ENCODE measurements at places on chromosomes 6 and 20. TPM values are rescaled to one million over a fixed set of nuclear protein-coding genes. Genes with fewer than 3 reads are reported as not detected.

Gene LGSN
- not detected for total RNA-seq

Gene TASP1
- total RNA-seq, result 7.2 TPM

Gene HLA-DOB
- total RNA-seq, result not detected

Gene STMND1
- not detected for total RNA-seq

Gene CLPSL2
- not detected for total RNA-seq

Gene SLC4A11
- 2.2 TPM for total RNA-seq

Gene GTSF1L
- total RNA-seq, result not detected

Gene CTAGE9
- total RNA-seq, result not detected

Gene FRS3
- 1.7 TPM for total RNA-seq

Gene SALL4
- 0.29 TPM for total RNA-seq

Gene C4B
- total RNA-seq, result 6.3 TPM

Gene TMEM170B
- total RNA-seq, result 1.1 TPM

Gene TBX18
- total RNA-seq, result 8.8 TPM

Gene WFDC5
- total RNA-seq, result not detected

Gene TMC2
- not detected for total RNA-seq

Gene ZNF311
- total RNA-seq, result 0.43 TPM

Gene OR2H1
- total RNA-seq, result not detected

Gene CPNE5
- total RNA-seq, result 0.66 TPM

Gene CUTA
- 185 TPM for total RNA-seq

Gene AKAP12
- 46.8 TPM for total RNA-seq

Gene SEMG1
- not detected for total RNA-seq

Gene PRKN
- not detected for total RNA-seq

Gene FAM83D
- total RNA-seq, result 37.2 TPM

Gene JPH2
- total RNA-seq, result 16.3 TPM

Gene CAGE1
- 0.14 TPM for total RNA-seq

Gene C6orf118
- not detected for total RNA-seq

Gene RFX6
- not detected for total RNA-seq

Gene MTO1
- total RNA-seq, result 45.3 TPM

Gene OTOR
- total RNA-seq, result not detected

Gene C6orf132
- 2.3 TPM for total RNA-seq

Gene FAM217A
- not detected for total RNA-seq

Gene GPLD1
- 0.14 TPM for total RNA-seq

Gene ZSCAN23
- 0.88 TPM for total RNA-seq

Gene HTR1E
- total RNA-seq, result not detected

Gene ARMC12
- not detected for total RNA-seq

Gene MYLK2
- not detected for total RNA-seq

Gene C20orf144
- 0.14 TPM for total RNA-seq

Gene LIN28B
- total RNA-seq, result 34.4 TPM

Gene KPNA5
- total RNA-seq, result 8.4 TPM

Gene CASS4
- under 0.01 TPM for total RNA-seq

Gene THBD
- total RNA-seq, result 7.9 TPM

Gene PXMP4
- 6.0 TPM for total RNA-seq

Gene PLCB1
- total RNA-seq, result 14.9 TPM

Gene EYA4
- total RNA-seq, result 0.22 TPM

Gene GZF1
- total RNA-seq, result 18.8 TPM

Gene HMGCLL1
- not detected for total RNA-seq

Gene C4A
- total RNA-seq, result 10.3 TPM

Gene THBS2
- 169 TPM for total RNA-seq

Gene PSMB9
- 12.9 TPM for total RNA-seq
